ENCODE measurements at places on chromosomes 16 and 17.

DNA sequence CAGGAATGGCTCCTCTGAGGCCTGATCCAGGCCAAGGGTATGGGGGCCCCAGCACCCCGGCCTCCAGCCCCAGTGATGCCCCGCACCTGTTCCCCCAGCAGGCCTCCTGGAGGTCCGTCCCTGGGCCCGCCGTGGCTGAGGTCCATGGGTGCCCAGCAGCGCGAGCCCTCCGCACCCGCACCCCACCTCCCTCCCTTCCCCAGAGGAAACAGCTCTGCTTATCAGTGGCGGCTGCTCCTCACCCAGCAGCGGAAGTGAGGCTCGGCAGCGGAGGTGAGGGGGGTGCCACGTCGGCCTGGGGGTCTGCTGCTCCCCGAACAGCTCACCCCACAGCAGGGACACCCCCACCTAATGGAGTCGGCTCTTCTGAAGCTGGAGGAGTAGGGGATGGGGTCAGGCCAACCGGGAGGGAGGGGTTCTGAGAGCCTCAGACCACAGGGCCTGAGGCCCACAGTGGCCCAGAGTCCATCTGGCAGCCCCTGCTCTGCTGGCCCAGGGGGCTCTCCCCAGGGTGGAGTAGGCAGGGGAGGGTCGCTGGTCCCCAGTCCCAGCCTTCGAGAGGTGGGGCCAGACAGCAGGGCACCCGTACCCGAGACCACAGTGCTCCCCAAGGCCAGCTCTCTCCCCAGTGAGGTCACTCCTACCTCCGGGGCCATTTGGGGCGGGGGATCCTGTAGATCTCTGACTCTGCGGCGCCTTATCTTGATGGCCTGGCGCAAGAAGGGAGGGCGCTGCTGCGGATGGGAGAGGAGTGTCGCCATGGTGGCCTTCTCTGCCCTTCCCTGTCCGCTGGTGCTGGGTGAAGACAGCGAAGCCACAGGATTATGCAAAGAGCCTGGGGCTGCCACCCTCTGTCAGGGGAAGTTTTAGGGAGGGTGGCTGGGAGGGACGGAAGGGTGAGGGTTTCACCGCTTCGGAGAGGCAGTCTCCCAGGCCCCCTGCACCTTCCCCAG is at the start of gene UNC13D:
UNC13D (minus strand) TSS at position 828 of the 953 bp plus-strand sequence; CDS start at position 761, 67 bp downstream.
- DNase-seq: no peak
- no peak within 1 kb of the TSS for H3K27ac ChIP-seq
- H3K27me3 ChIP-seq: no peaks in the 10 kb centered on the region
- no peak within 1 kb of the TSS for H3K4me3 ChIP-seq
- H3K36me3 ChIP-seq: 0 out of 2 replicates have a peak, but pooled peaks cover 8% of the 10 kb centered on the region

DNA sequence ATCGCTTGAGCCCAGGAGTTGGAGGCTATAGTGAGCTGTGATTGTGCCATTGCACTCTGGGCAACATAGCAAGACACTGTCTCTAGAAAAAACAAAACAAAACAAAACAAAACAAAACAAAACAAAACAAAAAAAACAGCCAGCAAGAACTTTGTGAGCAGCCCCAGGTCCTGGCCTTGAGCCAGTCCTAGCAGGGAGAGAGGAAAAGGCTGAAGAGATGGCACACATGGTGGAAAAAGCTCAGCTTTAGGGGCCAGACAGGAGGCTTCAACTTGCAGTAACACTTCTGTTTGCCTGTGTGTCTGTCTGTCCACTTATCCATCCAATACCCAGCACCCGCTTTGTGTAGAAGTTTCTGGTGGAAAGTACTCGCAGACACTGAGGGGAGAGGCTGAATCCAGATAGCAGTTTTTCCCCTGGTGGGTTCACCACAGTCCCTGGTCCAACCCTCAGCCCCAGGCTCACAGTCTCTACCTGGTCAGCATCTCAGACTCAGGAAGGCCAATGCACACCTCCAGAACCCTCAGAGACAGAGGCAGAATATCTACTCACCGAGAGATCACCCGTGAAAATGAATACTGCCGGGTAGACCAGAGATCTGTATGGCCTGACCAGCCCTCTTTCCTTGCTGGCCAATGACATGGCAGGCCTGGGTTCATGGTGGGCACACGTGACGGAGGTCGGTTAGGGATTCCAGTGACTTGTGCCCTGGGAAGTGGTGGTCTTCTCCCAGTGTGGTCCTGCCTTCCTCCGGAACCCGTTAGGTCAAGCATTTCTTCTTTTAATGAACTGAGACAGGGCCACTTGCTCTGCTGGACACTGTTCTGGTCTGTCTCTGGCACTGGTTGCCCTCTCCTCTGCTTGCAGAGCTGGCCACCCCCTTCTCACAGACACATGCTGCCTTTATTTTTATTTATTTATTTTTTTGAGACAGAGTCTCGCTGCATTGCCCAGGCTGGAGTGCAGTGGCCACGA is 79.5 kb upstream of the DNAJA2 start:
- no peaks in the 10 kb centered on the region for H3K36me3 ChIP-seq
- no peak for DNase-seq
- H3K27me3 ChIP-seq: no peaks in the 10 kb centered on the region
- no peak overlapping the region for H3K27ac ChIP-seq

DNA sequence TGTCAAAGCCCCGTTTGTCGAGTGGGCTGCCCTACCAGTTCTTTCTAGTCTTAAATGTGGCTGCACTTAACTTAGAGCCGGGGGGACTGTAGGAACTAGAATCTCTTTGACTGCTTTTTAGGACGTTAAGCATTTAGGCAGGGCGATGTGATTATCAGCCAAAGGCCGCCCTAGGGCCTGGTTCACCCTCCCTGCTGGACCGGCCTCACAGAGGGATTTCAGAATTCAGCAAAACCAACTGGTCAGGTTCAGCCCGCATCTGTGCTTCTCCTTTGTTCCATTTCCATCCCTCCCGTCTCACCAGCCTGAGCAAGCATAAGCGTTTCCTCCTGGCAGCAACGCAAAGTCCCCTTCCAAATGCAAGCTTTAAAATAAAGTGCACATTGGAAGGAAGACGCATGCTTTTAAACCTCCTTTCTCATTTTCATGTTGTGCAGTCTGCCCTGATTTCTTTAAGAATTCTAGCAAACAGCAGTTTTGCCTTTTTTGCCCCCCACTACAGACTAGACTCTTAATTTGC is 16.5 kb upstream of the NAT9 start:
- no peaks in the 10 kb centered on the region for H3K27me3 ChIP-seq
- no peak overlapping the region for H3K27ac ChIP-seq
- no peaks in the 10 kb centered on the region for H3K4me1 ChIP-seq
- peaks cover 3% of the 10 kb centered on the region for H3K36me3 ChIP-seq
- H3K4me3 ChIP-seq: no peak overlapping the region

DNA sequence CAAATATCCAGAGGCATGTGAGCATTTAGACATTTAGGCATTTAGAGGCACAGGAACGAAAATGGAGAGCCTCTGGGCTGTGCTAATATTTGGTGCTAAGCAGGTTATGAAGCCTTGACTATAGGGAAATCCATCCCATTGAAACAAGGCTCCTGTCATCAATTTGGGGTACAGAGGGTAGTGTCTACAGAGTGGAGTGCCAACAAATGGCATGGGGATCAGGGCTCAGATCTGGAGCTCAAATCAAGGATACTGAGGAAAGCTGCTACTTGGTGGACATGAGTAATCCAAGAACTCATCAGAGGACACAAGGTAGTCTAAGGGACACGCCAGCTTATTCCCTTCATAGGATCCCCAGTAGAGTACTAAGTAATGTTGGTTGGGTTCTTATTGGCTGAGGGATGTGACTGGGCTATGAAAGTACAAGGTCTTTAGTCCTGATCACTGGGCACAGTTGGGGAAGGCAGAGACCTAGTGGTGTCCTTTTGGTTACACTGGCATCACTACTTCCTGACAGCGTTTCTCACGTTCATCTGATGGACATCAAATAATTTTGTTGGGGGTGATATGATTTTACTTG is 5.2 kb downstream of the KRT10 start:
- DNase-seq: no peak
- H3K36me3 ChIP-seq: peaks cover 5% of the 10 kb centered on the region
- no peak overlapping the region for H3K27ac ChIP-seq
- peaks cover 10% of the 10 kb centered on the region for H3K4me1 ChIP-seq

DNA sequence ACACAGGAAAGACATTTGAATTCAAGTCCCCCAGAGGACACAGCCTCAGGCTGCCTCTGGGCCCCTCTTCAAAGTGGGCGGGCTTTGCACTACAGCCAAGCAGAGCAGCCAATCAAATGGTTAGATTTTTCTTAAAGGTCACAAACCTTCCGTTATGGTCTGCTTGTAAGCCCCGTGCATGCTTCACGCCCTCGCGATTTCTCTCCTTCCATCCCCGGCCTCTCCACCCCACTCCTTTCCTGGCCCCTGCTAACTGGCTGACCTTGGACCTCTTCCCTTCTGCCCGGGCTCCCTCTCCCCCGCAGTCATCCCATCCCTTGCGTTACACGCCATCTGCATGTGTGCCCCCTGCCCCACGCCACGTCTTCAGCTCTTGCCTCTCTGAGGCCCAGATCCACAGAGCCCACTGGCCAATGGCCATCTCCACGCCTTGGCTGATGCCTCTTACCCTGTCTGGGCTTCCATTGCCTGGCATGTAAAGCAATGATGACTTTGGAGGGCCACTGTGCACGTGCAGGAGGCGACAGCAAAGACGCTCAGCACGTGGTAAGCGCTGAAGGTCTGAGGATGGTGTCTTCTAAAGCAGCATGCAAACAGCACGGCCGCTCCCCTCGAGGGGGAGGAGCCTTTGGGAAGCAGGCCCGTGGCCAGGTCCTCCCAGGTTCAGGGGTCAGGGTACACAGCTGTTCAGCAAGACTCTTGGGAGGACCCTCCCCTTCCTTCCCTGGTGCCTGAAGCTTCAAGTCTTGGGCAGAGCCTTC is 86.8 kb downstream of the ZDHHC7 start:
- no peak overlapping the region for H3K27ac ChIP-seq
- DNase-seq: peak; percentile 38
- H3K36me3 ChIP-seq: no peaks in the 10 kb centered on the region
- no peaks in the 10 kb centered on the region for H3K27me3 ChIP-seq
- no peak overlapping the region for H3K4me3 ChIP-seq

DNA sequence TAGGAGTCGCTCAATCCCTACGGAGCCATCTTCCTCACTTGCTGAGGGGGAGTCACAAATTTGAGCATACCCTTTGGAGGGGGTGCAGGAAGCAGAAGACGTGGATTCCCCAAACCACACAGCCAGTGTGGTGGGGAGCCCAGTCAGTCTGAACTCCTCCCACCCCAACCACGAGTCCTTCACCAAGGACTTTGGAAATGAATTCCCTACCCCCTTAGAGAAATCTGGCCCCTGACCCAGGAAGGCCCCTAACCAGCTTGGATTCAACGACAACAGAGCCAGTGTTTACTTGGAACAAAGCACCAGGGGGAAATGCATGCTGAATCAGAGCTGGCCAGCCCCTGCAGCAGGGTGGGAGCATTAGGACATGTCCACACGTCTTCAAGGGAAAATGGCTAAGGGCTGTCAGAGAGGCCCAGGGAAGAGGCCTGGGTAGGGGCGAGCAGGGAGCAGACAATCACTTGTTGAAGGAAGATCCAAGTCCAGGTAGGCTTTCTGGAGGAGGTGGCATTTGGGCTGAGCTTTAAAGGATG is 5.5 kb upstream of the TMEM92 start:
- peaks cover 15% of the 10 kb centered on the region for H3K27me3 ChIP-seq
- H3K4me1 ChIP-seq: peaks cover 35% of the 10 kb centered on the region
- no peaks in the 10 kb centered on the region for H3K36me3 ChIP-seq
- H3K27ac ChIP-seq: no peak overlapping the region
- no peak for DNase-seq

- H3K27me3 ChIP-seq: peaks cover 6% of the 10 kb centered on the region
- no peaks in the 10 kb centered on the region for H3K36me3 ChIP-seq
- H3K4me1 ChIP-seq: peaks cover 17% of the 10 kb centered on the region
- H3K27ac ChIP-seq: no peak overlapping the region
- H3K4me3 ChIP-seq: no peak overlapping the region
Measured at GRCh38 chr17:63442549-63443035, 3.5 kb downstream of the CYB561 start.

DNA sequence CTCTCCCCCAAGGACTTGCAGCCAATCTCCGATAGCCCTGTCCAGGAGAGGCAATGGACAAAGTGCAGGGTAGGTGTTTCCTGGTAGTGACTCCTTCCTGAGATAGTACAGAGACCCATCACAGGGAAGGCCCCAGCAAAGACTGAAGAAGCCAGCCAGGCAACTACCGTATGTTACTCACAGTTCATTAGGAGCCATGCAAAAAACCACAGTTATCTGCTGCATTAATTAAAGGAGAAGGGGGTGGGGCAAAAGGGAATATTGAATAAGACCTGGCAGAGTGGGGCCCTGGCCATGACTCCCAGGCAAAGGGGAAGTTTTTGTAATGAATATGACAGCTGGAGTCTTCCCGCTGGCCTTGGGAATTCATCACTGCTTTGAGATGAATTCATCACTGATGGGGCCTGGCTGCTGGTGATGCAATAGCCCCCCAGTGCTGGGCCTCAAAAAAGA is 2.5 kb upstream of the SLC13A2 start:
- H3K4me1 ChIP-seq: no peaks in the 10 kb centered on the region
- H3K27ac ChIP-seq: no peak overlapping the region
- H3K36me3 ChIP-seq: no peaks in the 10 kb centered on the region
- no peaks in the 10 kb centered on the region for H3K27me3 ChIP-seq

- H3K4me3 ChIP-seq: no peak overlapping the region
- H3K4me1 ChIP-seq: no peaks in the 10 kb centered on the region
- H3K27me3 ChIP-seq: no peaks in the 10 kb centered on the region
- H3K27ac ChIP-seq: no peak overlapping the region
- no peak for DNase-seq
Measured at GRCh38 chr17:80800481-80801391, 190.9 kb upstream of the CHMP6 start.

DNA sequence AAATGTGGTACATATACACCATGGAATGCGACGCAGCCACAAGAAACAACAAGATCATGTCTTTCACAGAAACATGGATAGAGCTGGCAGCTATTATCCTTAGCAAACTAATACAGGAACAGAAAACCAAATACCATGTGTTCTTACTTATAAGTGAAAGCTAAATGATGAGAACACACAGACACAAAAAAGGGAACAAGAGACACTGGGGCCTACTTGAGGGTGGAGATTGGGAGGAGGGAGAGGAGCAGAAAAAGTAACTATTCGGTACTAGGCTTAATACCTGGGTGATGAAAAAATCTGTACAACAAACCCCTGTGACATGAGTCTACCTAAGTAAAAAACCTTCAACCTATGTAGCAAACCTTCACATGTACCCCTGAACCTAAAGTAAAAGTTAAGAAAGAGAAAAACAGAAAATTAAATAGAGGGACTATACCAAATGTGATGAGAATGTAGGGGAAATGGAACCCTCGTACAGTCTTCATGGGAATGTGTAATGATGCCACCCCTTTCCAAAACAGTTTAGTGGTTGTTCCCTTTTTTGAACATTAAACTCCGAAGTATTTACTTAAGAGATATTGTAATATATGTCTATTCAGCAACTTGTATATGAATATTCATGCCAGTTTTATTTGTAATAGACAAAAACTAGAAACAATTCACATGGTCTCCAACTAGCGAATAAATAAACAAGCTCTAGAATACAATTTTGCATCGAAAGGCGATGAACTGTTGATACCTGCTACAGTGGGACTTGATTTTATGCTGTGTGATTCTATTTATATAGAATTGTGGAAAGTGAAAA is 33.9 kb downstream of the AHSP start:
- H3K4me1 ChIP-seq: no peaks in the 10 kb centered on the region
- H3K4me3 ChIP-seq: no peak overlapping the region
- H3K27ac ChIP-seq: no peak overlapping the region
- H3K27me3 ChIP-seq: peaks cover 21% of the 10 kb centered on the region

GRCh38 chr16:80122115-80122514 is 418.7 kb upstream of the DYNLRB2 start:
- H3K27me3 ChIP-seq: no peaks in the 10 kb centered on the region
- DNase-seq: no peak
- H3K4me1 ChIP-seq: no peaks in the 10 kb centered on the region
- no peak overlapping the region for H3K27ac ChIP-seq
